H1 (cell line): ENCODE measurements at places on chromosomes 7 and 10. TPM values are rescaled to one million over a fixed set of nuclear protein-coding genes. Genes with fewer than 3 reads are reported as not detected.

The NUPR2 gene
- not detected in 2 replicates for total RNA-seq

The COBL gene
- 36.5 and 40.4 TPM in 2 replicates for total RNA-seq

The ZNF467 gene
- 0.40 and 0.50 TPM in 2 replicates for total RNA-seq

The CRYGN gene
- total RNA-seq: 1.0 and 1.6 TPM in 2 replicates

The TBRG4 gene
- 137 and 146 TPM in 2 replicates for total RNA-seq

The HOXA10 gene
- total RNA-seq: not detected in 2 replicates

The CCL24 gene
- total RNA-seq: not detected in 2 replicates

The ADARB2 gene
- total RNA-seq: 2.7 and 2.8 TPM in 2 replicates

The ZSWIM8 gene
- 44.7 and 49.8 TPM in 2 replicates for total RNA-seq

DNA sequence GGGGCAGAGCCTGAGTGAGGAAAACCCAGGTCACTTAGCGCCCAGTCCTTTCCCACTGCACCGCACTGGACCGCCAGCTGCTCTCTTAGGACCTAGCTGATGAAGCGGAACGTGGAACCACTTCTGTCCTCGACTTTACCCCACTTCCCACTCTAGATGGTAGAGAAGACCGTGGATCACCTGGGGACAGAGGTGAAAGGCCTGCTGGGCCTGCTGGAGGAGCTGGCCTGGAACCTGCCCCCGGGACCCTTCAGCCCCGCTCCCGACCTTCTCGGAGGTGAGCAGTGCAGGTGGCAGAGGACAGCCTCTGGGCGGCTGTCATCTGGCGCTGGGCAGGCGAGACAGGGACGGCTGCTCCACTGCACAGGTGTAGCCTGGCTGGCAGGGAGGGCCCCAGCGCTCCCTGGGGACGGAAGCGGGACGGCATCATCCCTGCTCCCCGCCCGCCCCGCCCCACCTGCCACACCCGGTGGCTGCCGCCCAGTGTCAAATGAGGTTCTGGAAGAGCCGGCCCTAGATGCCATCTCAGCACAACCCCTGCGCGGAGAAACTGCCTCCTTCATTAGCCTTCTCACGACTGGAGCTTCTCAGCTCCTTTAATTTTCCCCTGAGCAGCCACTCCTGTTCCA lies 11.7 kb downstream of the PLAC9 start:
- H3K27ac ChIP-seq: no peak overlapping the region
- no peaks in the 10 kb centered on the region for H3K36me3 ChIP-seq
- H3K4me1 ChIP-seq: no peaks in the 10 kb centered on the region; the same call in 1 of the 2 replicates
- DNase-seq: no peak

DNA sequence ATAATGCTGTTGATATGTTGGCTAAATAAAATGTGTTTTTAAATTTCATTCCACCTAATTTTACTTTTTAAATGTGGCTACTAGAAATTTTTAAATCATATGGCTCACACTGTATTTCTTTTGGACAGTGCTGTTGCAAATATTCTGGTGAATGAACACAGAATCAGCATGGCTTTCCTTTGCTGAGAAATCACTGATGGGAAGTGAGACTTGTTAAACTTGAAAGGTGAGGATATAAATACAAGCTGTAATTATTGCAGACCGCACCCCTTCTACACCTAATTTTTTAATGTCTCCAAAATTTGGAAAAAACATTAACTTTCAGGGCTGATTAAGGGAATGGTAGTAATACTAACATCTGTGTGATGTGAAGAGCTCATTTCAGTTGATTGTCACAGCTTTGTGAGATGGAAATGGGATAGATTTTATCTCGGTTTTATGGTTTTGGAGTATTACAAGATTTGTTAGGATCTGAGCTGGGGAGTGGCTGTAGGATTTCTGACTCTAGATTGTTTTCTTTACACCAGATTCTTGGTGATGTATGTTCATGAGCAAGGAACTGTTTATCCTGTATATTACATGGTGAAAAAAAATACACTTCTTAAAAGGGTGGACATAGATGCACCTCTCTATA lies 1.3 kb downstream of the MIOS start:
- H3K4me3 ChIP-seq: peak overlapping the region; percentile 77
- no peaks in the 10 kb centered on the region for H3K36me3 ChIP-seq
- peaks cover 5% of the 10 kb centered on the region; the same call in 1 of the 2 replicates for H3K4me1 ChIP-seq
- H3K27ac ChIP-seq: no peak overlapping the region

DNA sequence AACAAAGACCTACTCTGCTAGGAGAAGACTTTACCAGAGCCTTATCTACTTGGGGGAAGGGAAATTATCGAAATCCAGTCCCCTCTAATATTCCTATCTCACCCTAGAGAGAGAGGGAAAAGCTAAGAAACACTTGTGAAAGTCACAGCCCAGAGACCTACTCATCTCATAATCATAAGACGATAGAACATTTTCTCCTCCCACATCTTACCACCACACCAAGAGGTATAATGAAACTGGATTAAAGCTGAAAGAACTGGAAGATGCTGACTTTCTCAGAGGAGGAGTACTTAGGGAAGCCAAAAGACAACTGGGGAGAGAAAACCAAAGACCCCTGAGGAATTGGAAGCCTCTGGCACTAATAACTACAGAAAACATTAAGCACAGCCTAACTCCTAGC lies 10.8 kb upstream of the CPA5 start:
- no peak overlapping the region for H3K27ac ChIP-seq
- peaks cover 10% of the 10 kb centered on the region for H3K4me1 ChIP-seq
- H3K27me3 ChIP-seq: no peaks in the 10 kb centered on the region
- no peaks in the 10 kb centered on the region for H3K36me3 ChIP-seq

DNA sequence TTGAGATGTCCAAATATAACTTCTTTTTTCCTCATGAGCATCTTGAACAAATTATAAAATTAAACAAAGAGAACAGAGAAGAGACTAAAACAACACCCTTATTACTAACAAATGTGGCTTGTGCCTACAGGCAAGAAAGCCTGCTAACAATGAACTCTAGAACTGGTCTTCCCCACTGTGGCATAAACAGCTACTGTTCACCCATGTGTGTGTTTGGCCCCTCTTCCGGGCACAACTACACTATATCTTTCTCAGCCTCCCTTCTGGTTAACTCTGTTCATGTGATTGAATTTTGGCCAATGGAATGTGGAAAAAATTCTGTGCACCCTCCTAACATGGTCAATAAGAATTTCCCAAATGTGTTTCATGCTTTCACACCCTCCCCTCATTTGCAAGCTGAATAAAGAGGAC lies 117.0 kb downstream of the KBTBD2 start:
- no peak overlapping the region for H3K27ac ChIP-seq
- no peak overlapping the region for H3K4me3 ChIP-seq
- DNase-seq: no peak
- no peaks in the 10 kb centered on the region for H3K4me1 ChIP-seq
- H3K36me3 ChIP-seq: no peaks in the 10 kb centered on the region; the same call in 1 of the 2 replicates

- no peak overlapping the region for H3K27ac ChIP-seq
- H3K4me3 ChIP-seq: no peak overlapping the region
- no peaks in the 10 kb centered on the region for H3K36me3 ChIP-seq
- H3K4me1 ChIP-seq: peaks cover 2% of the 10 kb centered on the region; the same call in 1 of the 2 replicates
- no peak for DNase-seq
These were observed 127.9 kb upstream of the STK17A start for GRCh38 chr7:43454936-43455518.

- no peaks in the 10 kb centered on the region for H3K36me3 ChIP-seq
- H3K27ac ChIP-seq: no peak overlapping the region
- H3K27me3 ChIP-seq: no peaks in the 10 kb centered on the region
- DNase-seq: no peak
These were observed 22.4 kb upstream of the LRRC17 start for GRCh38 chr7:102890292-102890970.

- no peak for DNase-seq
- H3K27me3 ChIP-seq: no peaks in the 10 kb centered on the region
- no peaks in the 10 kb centered on the region for H3K36me3 ChIP-seq
- peaks cover 17% of the 10 kb centered on the region for H3K4me1 ChIP-seq
- H3K27ac ChIP-seq: no peak overlapping the region
These were observed 191.5 kb downstream of the REEP3 start for GRCh38 chr10:63712717-63713115.

DNA sequence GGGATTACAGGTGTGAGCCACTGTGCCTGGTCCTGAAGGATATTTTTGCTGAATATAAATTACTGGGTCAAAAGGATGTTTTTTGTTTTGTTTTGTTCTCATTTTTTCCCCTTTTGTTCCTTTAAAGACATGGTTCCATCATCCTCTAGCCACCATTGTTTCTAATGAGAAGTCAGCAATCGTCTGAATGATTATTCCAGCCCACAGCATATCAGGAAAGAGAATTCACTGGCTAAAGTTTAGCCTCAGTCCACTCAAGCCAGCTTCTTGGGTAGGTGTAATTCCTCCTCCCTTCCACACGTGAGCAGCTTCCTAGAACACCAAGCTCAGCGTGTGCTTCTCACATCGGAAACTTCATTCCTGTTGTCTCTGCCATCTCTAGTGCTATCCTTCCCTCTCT lies 112.8 kb upstream of the INSIG1 start:
- H3K4me1 ChIP-seq: no peaks in the 10 kb centered on the region
- no peak overlapping the region for H3K27ac ChIP-seq
- no peak overlapping the region for H3K4me3 ChIP-seq
- H3K36me3 ChIP-seq: no peaks in the 10 kb centered on the region
- DNase-seq: no peak

GRCh38 chr10:78361031-78361430 lies 327.4 kb downstream of the RPS24 start:
- H3K27me3 ChIP-seq: no peaks in the 10 kb centered on the region
- no peak for DNase-seq
- H3K4me1 ChIP-seq: peaks cover 13% of the 10 kb centered on the region; the same call in 1 of the 2 replicates
- no peak overlapping the region for H3K27ac ChIP-seq
- H3K4me3 ChIP-seq: no peak overlapping the region
- no peaks in the 10 kb centered on the region for H3K36me3 ChIP-seq

GRCh38 chr7:55992346-55992745 lies 28.0 kb downstream of the NIPSNAP2 start:
- no peaks in the 10 kb centered on the region for H3K4me1 ChIP-seq
- no peak overlapping the region for H3K27ac ChIP-seq
- H3K27me3 ChIP-seq: no peaks in the 10 kb centered on the region
- no peak overlapping the region for H3K4me3 ChIP-seq
- peaks cover 3% of the 10 kb centered on the region; the same call in 1 of the 2 replicates for H3K36me3 ChIP-seq

GRCh38 chr7:122889116-122889515 lies 2.9 kb upstream of the CADPS2 start:
- DNase-seq: no peak
- H3K36me3 ChIP-seq: no peaks in the 10 kb centered on the region
- peaks cover 5% of the 10 kb centered on the region for H3K27me3 ChIP-seq
- peaks cover 2% of the 10 kb centered on the region for H3K4me1 ChIP-seq

GRCh38 chr10:34801097-34801733 lies 13.9 kb downstream of the PARD3 start:
- H3K36me3 ChIP-seq: no peaks in the 10 kb centered on the region
- peaks cover 7% of the 10 kb centered on the region for H3K4me1 ChIP-seq
- no peak overlapping the region for H3K27ac ChIP-seq
- DNase-seq: no peak
- no peak overlapping the region for H3K4me3 ChIP-seq

- peaks cover 7% of the 10 kb centered on the region for H3K4me1 ChIP-seq
- no peak for DNase-seq
- H3K36me3 ChIP-seq: peaks cover 2% of the 10 kb centered on the region
- no peak overlapping the region for H3K4me3 ChIP-seq
These were observed 13.7 kb upstream of the ZNF777 start for GRCh38 chr7:149474309-149475120.

DNA sequence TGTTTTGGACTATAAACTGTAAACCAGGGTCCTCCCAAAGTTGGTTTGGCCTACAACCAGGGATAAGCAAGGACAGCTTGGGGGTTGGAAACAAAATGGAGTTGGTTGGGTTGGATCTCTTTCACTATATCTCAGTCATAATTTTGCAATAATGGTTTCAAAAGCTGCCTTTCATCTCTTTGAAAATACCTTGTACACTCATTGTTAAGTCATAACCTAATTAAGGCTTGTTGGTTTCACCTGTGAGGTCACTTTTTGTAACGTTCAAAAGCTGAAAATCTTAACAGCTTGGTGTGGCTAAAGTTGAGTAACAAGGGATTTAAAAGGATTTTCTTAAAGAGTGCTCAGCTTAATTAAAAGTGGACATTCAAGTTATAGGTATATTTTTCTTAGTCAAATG lies 476.1 kb downstream of the IPMK start:
- H3K27ac ChIP-seq: no peak overlapping the region
- H3K27me3 ChIP-seq: no peaks in the 10 kb centered on the region
- H3K4me3 ChIP-seq: no peak overlapping the region
- no peaks in the 10 kb centered on the region; the same call in 1 of the 2 replicates for H3K4me1 ChIP-seq
- peaks cover 5% of the 10 kb centered on the region; the same call in 1 of the 2 replicates for H3K36me3 ChIP-seq

- H3K27ac ChIP-seq: no peak overlapping the region
- no peak overlapping the region for H3K4me3 ChIP-seq
- DNase-seq: no peak
These were observed 106.8 kb downstream of the ANK3 start for GRCh38 chr10:60282771-60283353.

GRCh38 chr7:28145931-28146330 lies 34.7 kb downstream of the JAZF1 start:
- H3K27me3 ChIP-seq: no peaks in the 10 kb centered on the region
- no peak overlapping the region for H3K27ac ChIP-seq
- no peaks in the 10 kb centered on the region for H3K4me1 ChIP-seq
- no peak for DNase-seq

DNA sequence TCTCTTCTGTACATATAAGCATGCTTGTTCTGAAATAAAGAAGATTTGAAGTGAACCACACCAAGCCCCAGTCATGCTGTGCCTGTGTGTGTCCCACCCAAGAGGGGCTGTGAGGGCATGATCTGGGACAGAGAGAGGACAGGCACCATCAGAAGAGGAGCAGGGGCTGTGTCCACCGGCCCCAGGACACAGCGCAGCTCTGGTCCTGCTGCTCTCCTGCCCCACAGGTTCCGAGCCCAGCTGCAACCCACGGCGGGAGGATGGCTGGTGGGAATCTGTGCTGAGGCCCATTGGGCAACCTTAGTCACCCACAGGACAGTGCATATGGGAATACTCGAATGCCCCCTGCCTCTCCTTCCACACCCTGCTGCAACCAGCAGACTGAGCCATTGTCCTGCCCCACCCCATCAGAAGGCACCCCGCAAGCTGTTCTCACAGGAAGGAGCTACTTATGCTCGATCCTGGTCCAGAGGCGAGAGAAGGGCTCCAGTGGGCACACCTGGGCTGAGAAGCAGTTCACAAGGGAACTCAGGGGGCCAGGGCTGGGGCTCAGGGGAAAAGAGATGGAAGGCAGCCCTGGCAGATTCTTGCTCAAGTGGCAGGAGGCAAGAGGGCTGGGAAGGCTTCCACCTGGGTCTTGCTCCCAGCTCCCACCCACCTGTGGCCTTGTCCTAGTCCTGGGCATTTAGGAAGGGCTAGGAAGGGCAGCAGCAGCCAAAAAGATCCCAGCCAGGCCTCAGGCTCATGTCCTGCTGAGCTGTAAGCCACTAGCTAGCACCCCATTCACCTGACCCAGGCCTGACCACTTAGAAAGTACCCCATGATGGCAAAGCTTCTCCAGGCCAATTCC lies 31.9 kb downstream of the LDB3 start:
- H3K4me1 ChIP-seq: no peaks in the 10 kb centered on the region
- H3K36me3 ChIP-seq: no peaks in the 10 kb centered on the region
- no peak overlapping the region for H3K27ac ChIP-seq
- DNase-seq: no peak
- H3K4me3 ChIP-seq: no peak overlapping the region
- no peaks in the 10 kb centered on the region for H3K27me3 ChIP-seq

- H3K27ac ChIP-seq: no peak overlapping the region
- no peaks in the 10 kb centered on the region for H3K27me3 ChIP-seq
- H3K36me3 ChIP-seq: no peaks in the 10 kb centered on the region
- H3K4me1 ChIP-seq: peaks cover 14% of the 10 kb centered on the region
- no peak for DNase-seq
These were observed 23.4 kb downstream of the ELFN1 start for GRCh38 chr7:1693419-1693990.

- no peak for DNase-seq
- no peaks in the 10 kb centered on the region for H3K36me3 ChIP-seq
These were observed 31.7 kb downstream of the SKIDA1 start for GRCh38 chr10:21493784-21494183.
